T-cell (primary cell): ENCODE measurements at places on chromosomes 16 and 17. TPM values are rescaled to one million over a fixed set of nuclear protein-coding genes. Genes with fewer than 3 reads are reported as not detected.

The TPSAB1 gene
- total RNA-seq, result 1.6 TPM

DNA sequence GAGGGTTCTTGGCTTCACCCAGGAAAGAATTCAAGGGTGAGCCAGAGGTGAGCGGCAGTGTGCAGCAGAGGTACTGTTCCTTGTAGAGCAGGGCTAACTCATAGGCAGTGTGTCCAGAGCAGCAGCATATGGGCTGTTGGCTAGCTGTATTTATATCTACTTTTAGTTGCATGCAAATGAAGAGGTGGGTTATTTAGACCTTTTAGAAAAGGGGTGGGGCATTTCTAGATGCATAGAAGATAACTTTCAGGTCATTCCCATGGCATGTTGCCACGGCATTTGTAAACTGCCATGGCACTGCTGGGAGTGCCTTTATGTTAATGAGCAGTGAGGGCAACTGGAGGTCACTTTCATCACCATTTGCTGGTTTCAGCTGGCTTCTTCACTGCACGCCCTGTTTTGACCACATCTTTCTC is 141.0 kb downstream of the STX8 start:
- DNase-seq, result no peak

- no peak for DNase-seq
Measured at GRCh38 chr16:49269201-49269600, 12.4 kb downstream of the CBLN1 start.

- no peak for DNase-seq
Measured at GRCh38 chr17:32590974-32591373, 104.2 kb downstream of the CDK5R1 start.

The GJD3 gene
- not detected for total RNA-seq

DNA sequence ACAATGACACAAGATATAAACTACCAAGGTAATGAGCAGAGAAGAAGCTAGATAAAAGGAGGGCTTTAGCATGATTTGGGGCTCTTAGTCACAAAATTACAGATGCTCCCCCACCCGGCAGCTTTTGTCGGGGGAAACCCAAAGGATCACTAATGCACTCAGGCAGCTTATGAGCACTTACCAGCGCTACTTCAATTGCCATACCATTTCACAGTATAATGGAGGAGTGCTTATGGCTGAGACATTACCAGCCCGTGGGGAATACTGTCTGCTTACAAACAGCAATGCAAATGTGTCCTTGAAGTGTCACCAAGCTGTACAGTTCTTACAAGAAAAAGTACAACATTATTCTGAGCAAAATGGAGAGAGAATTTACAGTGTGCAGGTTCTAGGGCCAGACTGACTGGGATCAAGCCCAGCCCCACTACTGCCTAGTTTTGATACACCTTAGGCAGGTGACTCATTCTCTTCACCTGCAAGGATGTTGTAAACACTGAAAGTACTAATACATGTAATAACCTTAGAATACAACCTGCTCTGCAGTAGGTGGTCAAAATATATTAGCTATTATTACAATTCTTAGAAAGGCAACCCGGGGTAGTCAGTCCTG is 16.3 kb downstream of the ANKFY1 start:
- DNase-seq, result no peak

- DNase-seq, result peak; percentile 78
Measured at GRCh38 chr17:48037036-48037837, at the start of gene COPZ2. Gene COPZ2 (minus strand): TSS chr17:48037797. CDS start chr17:48037777, 20 bp downstream.

DNA sequence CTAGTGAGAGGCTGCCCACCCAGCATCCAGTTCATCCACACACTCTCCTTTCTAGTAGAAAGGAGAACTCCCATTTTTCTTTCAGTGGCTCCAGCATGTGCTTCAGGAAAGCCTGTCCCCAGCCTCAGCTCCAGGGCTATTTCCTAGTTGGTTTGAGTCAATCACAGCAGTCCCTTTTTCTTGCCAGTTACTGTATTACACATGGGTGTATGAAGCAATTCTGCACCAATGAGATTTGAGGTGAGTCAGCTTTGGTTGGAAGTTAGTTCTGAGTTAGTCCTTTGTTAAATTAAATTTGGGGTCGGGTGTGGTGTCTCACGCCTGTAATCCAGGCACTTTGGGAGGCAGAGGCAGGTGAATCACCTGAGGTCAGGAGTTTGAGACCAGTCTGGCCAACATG is 24.8 kb downstream of the RAD51D start:
- DNase-seq, result no peak

DNA sequence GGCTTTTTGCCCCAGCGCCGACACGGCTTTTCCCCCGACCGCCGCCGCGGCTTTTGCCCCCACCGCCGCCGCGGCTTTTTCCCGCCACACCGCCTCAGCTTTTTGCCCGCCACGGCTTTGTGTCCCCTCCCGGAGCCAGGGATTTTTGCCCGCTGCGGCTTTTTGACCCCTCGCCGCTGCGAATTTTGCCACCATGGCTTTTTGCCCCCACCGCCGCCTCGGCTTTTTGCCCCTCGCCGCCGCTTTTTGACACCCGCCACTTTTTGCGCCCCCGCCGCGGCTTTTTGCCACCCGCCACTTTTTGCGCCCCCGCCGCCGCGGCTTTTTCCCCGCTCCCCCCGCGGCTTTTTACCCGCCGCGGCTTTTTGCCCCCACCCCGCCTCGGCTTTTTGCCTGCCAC is 1342.5 kb downstream of the TP53TG3F start:
- no peak for DNase-seq

GRCh38 chr17:55440391-55440790 is 18.8 kb upstream of the MMD start:
- DNase-seq, result no peak

GRCh38 chr16:81633147-81633619 is 145.9 kb upstream of the PLCG2 start:
- DNase-seq, result peak; percentile 56

DNA sequence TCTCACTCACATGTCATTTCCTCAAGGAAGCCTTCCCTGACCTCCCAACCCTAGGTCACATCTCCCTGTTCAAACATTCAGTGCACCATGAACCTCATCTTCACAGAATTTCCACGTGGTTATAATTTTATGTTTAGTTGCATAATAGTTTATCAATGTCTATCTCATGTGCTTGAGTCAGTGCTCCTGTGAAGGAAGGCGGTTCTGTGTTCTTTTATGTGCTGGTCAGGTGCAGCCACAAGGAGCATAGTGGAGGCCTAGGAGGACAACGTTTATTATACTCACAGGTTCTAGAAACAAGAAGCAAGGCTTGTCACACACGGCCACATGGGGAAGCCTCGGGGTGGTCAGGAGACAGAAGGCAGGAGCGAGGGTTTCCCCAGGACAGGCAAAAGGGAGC is 34.5 kb upstream of the SCNN1B start:
- no peak for DNase-seq

- DNase-seq, result no peak
Measured at GRCh38 chr16:64392456-64392855, 729.4 kb downstream of the CDH11 start.

GRCh38 chr17:58648236-58648635 is 43.6 kb downstream of the TEX14 start:
- DNase-seq, result no peak

DNA sequence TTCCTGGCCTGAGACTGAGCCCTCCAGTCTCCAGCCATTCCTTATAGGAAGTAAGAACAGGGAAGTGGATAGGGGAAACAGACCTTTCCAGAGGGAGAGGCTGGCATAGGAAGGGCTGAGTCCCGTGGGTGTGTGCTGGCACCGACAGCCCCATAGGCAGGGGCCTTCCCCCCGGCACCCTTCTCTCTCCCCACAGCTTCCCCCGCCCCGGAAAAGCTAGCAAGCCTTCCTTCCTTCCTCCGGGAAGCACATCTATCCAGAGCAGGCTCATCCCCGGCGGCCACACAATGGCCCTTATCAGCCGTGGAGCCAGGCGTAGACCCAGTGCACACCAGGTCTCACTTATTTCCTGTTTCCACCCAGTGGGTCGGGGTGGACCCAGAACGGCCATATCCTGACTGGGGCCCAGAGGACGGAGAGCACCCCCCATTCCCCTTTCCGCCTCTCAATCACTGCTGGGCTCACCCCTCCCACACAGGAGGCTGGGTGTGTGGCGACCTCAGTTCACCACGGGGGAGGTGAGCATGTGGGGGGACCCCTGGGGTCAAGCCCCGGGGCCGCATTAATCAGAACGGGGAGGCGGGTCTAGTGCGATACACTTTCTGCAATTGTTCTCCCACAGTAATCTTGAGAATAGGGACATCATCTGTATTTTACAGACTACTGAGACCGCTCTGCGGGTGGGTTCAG is 950 bp upstream of the MYO1C start:
- no peak for DNase-seq
